WTC11 (cell line): ENCODE measurements at places on chromosomes 2 and 18. TPM values are rescaled to one million over a fixed set of nuclear protein-coding genes. Genes with fewer than 3 reads are reported as not detected.
A peak's percentile ranks its signal among the peaks of the same experiment; 100 is the strongest.

- DNase-seq, result no peak
- no peaks in the 10 kb centered on the region; the same call in 1 of the 2 replicates for H3K27me3 ChIP-seq
- H3K36me3 ChIP-seq, result peaks cover 19% of the 10 kb centered on the region
- H3K27ac ChIP-seq, result no peak overlapping the region
Observed at GRCh38 chr18:8834881-8835280, 129.5 kb downstream of the MTCL1 start.

GRCh38 chr2:142602418-142602989, 275.0 kb upstream of the KYNU start:
- no peak for DNase-seq
- H3K36me3 ChIP-seq, result no peaks in the 10 kb centered on the region
- H3K27ac ChIP-seq, result no peak overlapping the region
- H3K27me3 ChIP-seq, result no peaks in the 10 kb centered on the region
- H3K4me3 ChIP-seq, result no peak overlapping the region

DNA sequence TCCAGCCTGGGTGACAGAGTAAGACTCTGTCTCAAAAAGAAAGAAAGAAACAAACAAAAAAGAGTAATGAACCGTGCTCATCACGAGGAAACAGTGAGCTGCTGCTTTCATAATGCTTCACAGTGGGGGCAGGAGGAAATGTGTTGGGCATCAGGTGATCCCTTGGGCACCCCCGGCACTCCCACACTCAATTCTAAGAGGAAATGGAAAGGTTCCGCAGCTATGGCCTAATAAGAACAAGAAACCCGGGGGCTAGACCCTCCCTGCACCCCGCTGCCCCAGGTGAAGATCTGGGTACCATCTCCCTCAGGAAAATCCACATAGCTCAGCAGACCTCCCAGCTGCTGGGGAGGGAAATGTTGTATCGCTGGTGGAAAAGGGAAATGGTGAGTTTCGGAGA, 118.9 kb downstream of the LPIN1 start:
- H3K27ac ChIP-seq, result no peak overlapping the region
- peaks cover 17% of the 10 kb centered on the region for H3K36me3 ChIP-seq
- no peak overlapping the region for H3K4me3 ChIP-seq
- H3K27me3 ChIP-seq, result no peaks in the 10 kb centered on the region

DNA sequence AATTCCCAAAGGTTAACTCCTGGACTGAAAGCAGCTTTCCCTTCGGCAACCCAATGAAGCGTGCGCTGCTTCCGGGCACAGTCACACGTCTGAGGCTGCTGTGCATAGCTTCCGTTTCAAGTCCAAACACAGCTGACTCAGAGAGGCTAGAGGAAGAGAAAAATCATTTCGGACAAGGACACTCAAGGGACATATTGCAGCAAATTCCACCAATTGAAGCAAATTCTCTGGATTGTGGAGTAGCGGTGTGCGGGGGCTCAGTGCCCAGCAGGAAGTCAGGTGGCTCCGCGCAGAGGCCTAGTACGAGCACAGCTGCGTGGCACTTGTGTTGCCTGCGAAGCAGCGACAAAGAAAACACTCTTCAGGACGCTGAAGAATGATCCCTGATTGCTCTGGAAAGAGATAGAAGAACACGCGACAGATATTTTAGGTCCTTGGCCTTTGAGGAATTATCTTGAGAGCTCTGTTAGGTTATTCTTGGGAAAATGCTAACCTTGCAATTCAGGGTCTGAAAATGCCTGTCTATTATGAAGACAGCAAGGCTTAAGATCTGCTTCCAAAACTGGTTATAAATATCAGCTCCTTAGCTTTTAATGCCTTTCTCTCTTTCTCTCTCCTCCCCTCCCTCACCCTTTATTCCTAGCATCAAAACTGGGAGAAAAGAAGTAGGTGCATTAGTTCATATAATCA, 352.6 kb upstream of the DLGAP1 start:
- no peak for DNase-seq
- peaks cover 7% of the 10 kb centered on the region for H3K36me3 ChIP-seq
- 0 out of 2 replicates have a peak, but pooled peaks cover 3% of the 10 kb centered on the region for H3K4me1 ChIP-seq
- no peak overlapping the region for H3K4me3 ChIP-seq
- peaks cover 3% of the 10 kb centered on the region for H3K27me3 ChIP-seq

DNA sequence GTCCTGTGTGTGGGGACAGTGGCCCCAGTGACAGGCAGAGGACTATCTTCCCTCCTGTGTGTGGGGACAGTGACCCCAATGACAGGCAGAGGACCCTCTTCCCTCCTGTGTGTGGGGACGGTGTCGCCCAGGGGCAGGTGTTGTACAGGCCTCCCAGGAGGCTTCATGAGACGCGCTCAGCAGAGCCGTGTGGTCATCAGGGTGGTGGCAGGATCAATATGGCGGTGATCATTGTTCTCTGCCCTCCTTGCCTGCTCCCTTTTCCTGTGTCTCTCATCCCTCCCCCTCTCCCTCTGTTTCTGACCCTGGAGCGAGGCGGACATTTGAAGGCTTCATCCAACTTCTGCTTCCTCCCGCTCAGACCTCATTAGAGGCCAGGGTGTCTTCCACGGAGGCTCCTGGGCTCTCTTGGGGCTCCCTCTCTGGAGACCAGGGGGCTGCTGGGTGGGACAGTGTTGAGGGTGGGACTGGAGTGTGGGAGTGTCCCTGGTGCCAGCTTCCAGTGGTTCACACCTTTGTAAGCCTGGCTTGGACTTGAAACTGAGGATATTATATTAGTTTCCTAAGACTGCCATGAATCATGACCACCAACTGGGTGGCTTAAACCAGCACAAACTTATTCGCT, 59.5 kb downstream of the ACKR3 start:
- H3K27ac ChIP-seq, result no peak overlapping the region
- peaks cover under 1% of the 10 kb centered on the region; the same call in 1 of the 2 replicates for H3K27me3 ChIP-seq
- H3K4me1 ChIP-seq, result no peaks in the 10 kb centered on the region
- H3K4me3 ChIP-seq, result no peak overlapping the region
- no peak for DNase-seq
- H3K36me3 ChIP-seq, result no peaks in the 10 kb centered on the region

DNA sequence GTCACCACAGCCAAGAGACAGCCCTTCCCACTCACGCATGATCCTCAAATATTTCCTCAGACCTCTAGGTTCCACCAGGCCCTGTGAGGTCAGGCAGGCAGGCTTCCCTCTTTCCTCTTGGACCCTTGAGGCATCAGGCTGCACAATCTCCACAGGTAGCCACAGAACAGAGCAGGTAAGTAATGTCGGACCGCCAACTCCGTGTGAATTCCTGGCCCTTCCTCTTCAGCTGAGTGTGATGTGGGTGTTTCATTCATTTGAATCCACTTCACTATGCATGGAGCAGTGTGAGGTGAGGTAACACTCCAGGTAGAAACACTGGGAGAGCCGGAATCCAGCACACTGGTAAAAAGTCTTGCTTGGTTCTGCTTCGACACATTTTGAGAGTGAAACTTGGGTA, 44.0 kb downstream of the MRPL35 start:
- no peaks in the 10 kb centered on the region for H3K36me3 ChIP-seq
- H3K27ac ChIP-seq, result no peak overlapping the region
- DNase-seq, result no peak

DNA sequence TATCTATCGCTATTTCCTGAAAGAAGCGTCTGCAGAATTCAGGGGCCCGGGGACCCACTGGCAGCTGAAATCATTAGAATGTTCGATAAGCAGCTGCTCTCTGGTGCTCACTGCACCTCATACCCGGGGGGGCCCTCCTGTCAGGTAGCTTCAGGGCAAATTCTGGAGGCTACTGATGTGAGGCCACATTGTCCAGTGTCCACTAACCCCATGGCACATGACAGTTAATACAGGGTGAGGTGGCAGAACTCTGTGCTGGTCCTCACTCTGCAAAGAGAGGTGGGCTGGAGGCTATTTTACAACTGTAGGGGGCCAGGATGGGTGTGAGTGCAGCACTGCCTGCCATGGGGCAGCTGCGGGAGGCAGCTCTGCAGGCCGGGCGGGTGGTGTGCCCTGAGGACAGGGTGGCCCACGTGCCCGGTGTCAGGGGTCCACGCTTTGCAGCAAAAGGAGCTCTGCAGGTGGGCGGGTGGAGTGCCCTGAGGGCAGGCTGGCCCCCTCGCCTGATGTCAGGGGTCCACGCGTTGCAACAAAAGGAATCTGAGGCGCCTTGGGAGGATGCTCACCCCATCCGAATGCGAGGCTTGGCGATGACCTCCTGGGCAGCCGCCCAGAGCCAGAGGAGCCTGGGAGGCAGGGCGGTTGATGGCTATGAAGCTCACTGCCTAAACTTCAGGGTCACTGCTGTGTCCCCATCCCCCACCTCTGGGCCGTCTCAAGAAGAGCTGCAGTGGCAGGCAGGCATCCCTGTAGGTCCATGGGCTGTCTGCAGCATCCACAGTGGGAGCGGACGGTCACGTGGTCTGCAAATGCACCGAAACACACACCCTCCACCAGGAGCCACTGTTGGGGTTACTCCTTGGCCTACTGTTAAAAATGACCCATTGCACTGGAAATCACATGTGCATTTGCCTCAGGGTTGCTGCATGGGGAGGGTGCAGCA, 207.0 kb upstream of the SALL3 start:
- no peak for DNase-seq
- H3K36me3 ChIP-seq, result peaks cover 10% of the 10 kb centered on the region; the same call in 1 of the 2 replicates
- H3K27ac ChIP-seq, result no peak overlapping the region
- peaks cover 23% of the 10 kb centered on the region for H3K4me1 ChIP-seq

GRCh38 chr2:81529944-81530343, 1225.4 kb upstream of the LRRTM1 start:
- no peaks in the 10 kb centered on the region for H3K27me3 ChIP-seq
- 0 out of 2 replicates have a peak overlapping the region, but pooled peaks have one; percentile 9 for H3K27ac ChIP-seq
- peaks cover 11% of the 10 kb centered on the region for H3K4me1 ChIP-seq
- H3K4me3 ChIP-seq, result no peak overlapping the region
- H3K36me3 ChIP-seq, result no peaks in the 10 kb centered on the region

GRCh38 chr18:68722821-68723220, 7.9 kb upstream of the TMX3 start:
- H3K27ac ChIP-seq, result no peak overlapping the region
- H3K4me3 ChIP-seq, result no peak overlapping the region
- no peak for DNase-seq
- H3K36me3 ChIP-seq, result peaks cover 10% of the 10 kb centered on the region
- H3K27me3 ChIP-seq, result no peaks in the 10 kb centered on the region

DNA sequence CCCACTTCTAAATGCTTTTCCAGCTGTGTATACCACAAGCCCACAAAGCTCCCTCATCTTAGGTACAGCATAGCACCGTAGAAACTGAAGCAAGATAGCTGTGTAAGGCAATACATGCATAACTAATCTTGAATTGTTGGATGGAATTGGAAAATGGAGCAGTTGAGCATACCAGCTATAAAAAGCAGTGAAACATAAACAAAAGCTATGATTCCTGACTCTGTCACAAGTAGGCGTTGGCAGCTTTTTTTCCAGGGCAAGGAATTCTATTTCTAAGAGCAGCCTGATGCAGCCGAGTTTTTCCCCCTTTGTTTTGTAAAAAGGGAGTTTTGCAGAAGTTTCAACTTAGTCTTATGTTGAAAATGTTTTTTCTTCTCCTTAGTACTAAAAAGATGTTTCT, 32.4 kb downstream of the MOGAT1 start:
- H3K4me1 ChIP-seq, result peaks cover 32% of the 10 kb centered on the region
- no peak overlapping the region for H3K4me3 ChIP-seq
- DNase-seq, result no peak
- no peaks in the 10 kb centered on the region for H3K36me3 ChIP-seq
- H3K27me3 ChIP-seq, result no peaks in the 10 kb centered on the region
- no peak overlapping the region for H3K27ac ChIP-seq

DNA sequence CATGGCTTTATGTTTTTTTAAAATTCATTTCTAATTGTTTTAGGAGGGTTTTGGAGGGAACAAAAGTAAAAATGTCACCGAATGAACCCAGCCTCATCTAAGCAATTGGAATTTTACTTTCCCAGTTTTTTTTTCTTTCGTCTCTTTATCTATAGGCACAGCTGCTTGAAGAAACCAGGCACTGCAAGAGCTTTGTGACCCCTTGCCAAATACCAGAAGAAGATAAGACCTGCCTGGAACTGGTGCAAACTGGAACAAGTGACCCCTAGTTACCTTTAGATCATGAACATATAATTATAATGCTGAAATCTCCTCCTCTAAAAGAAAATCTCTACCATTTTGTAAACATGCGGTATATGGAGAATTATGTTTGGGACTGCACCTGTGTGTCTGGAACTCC, 100.9 kb downstream of the TSN start:
- H3K4me1 ChIP-seq, result peaks cover 12% of the 10 kb centered on the region
- no peaks in the 10 kb centered on the region for H3K36me3 ChIP-seq
- H3K27me3 ChIP-seq, result peaks cover 2% of the 10 kb centered on the region

DNA sequence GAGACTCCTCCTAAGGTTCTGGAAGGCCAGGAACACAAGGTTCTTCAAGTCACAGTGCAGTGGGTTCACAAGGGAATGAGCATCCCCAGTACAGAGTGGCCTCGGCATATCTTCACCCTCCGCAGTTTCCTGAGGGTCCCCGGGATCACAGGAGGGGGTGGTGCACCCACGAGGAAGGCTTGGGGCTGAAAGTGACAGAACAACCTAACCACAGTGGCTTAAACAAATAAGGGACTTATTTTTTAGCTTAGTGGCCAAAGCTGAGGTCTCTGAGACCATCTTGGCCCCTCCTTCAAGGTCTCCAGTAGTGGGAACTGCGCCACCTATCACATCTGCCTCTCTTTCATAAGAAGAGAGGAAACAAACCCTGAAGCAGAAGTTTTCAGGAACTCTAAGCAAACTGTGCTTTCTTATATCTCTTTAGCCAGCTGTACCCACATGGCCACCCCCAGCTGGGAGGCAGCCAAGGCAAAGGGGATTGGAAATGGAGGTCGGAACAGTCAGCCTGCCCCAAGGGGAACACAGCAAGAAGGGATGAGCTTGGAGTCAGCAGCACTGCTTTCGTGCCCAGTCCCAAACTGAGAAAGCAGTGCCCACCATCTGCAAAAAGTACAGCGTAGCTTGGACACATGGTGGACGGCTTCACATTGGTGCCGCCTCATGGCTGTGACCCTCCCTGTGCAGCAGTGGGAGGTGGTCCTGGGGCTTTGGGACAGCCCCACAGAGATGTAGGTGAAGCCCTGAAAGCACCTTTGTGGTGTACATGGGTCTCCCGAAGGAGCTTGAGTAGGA, 260.0 kb upstream of the ID2 start:
- DNase-seq, result no peak
- no peaks in the 10 kb centered on the region for H3K27me3 ChIP-seq
- H3K4me3 ChIP-seq, result no peak overlapping the region
- H3K4me1 ChIP-seq, result peaks cover 5% of the 10 kb centered on the region

- H3K4me3 ChIP-seq, result no peak overlapping the region
- no peaks in the 10 kb centered on the region; the same call in none of the 2 replicates for H3K27me3 ChIP-seq
- no peaks in the 10 kb centered on the region for H3K36me3 ChIP-seq
- DNase-seq, result no peak
- peaks cover 66% of the 10 kb centered on the region for H3K4me1 ChIP-seq
- H3K27ac ChIP-seq, result no peak overlapping the region
Observed at GRCh38 chr2:167381349-167381748, 493.1 kb downstream of the XIRP2 start.

GRCh38 chr2:22890132-22890531, 494.8 kb upstream of the KLHL29 start:
- no peak for DNase-seq
- no peaks in the 10 kb centered on the region; the same call in 1 of the 2 replicates for H3K27me3 ChIP-seq
- no peaks in the 10 kb centered on the region for H3K36me3 ChIP-seq
- H3K4me1 ChIP-seq, result peaks cover 36% of the 10 kb centered on the region
- no peak overlapping the region for H3K27ac ChIP-seq
- H3K4me3 ChIP-seq, result no peak overlapping the region

GRCh38 chr18:4193086-4193485, 262.0 kb downstream of the DLGAP1 start:
- H3K4me1 ChIP-seq, result peaks cover 16% of the 10 kb centered on the region
- H3K27ac ChIP-seq, result no peak overlapping the region
- no peaks in the 10 kb centered on the region for H3K27me3 ChIP-seq
- peaks cover 3% of the 10 kb centered on the region for H3K36me3 ChIP-seq
- no peak for DNase-seq

The KCNS3 gene
- 17.4 to 25.2 TPM (median 18.1 TPM) in 3 replicates for total RNA-seq

The EVX2 gene
- 0.05 TPM in 1 of 3 replicates, not detected in the others for total RNA-seq

The ANKRD36 gene
- total RNA-seq, result 14.4 to 16.8 TPM (median 16.2 TPM) in 3 replicates

The MATN3 gene
- total RNA-seq, result 6.3 to 9.1 TPM (median 8.6 TPM) in 3 replicates

The GNAL gene
- 22.3 to 26.7 TPM (median 23.9 TPM) in 3 replicates for total RNA-seq
